ENCODE measurements at places on chromosomes 2 and 18. TPM values are rescaled to one million over a fixed set of nuclear protein-coding genes. Genes with fewer than 3 reads are reported as not detected.

- peaks cover 71% of the 10 kb centered on the region for H3K27me3 ChIP-seq
- no peak overlapping the region for H3K4me3 ChIP-seq
- DNase-seq, result no peak
- H3K36me3 ChIP-seq, result no peaks in the 10 kb centered on the region
- peaks cover 7% of the 10 kb centered on the region for H3K4me1 ChIP-seq
These were observed 1.8 kb upstream of the CDK5R2 start for GRCh38 chr2:218957671-218958070.

DNA sequence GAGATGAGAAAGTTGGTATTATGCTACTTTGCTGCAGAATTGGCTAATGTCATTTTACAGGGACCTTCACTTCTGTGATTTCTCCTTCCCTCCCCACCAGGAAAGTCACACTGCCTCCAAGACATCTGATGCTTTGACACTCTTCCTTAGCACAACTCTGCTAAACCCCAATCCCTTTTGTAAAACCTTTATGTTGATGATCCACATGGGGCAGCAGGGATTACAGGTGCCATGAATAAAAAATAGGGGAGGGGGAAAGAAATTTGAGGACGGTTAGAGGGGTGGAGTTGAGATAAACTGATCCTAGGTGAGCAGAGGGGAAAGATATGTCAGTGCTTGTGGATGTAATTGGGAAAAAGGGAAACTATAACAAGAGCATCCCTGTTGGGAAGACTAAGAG lies 26.4 kb downstream of the CCNT2 start:
- no peaks in the 10 kb centered on the region for H3K4me1 ChIP-seq
- H3K4me3 ChIP-seq, result no peak overlapping the region
- H3K36me3 ChIP-seq, result no peaks in the 10 kb centered on the region
- no peak for DNase-seq
- no peaks in the 10 kb centered on the region for H3K27me3 ChIP-seq
- no peak overlapping the region for H3K27ac ChIP-seq

MCFD2 gene
- polyA plus RNA-seq, result 144 TPM

DNA sequence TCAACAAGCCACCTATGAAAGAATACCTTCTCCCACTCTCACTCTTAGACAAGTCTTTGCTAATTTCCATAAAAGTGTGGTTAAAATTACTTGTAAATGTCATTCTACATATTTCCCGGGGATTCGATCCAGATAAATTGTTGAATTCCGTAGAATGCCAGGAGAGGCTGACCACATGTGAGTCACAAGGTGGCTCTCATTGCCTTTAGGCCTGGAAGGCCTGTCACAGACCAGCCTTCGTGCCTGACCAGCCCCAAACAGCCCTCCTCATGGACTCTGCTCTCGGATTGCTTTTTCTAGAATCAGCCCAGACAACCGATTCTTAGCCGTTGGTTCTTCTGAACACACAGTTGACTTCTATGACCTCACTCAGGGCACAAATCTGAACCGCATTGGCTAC lies 86.0 kb downstream of the RTN4 start:
- no peak for DNase-seq
- H3K4me3 ChIP-seq, result no peak overlapping the region
- no peaks in the 10 kb centered on the region for H3K27me3 ChIP-seq
- no peaks in the 10 kb centered on the region for H3K4me1 ChIP-seq
- H3K36me3 ChIP-seq, result no peaks in the 10 kb centered on the region

Measured in hepatocyte (in vitro differentiated cells).